ENCODE measurements at places on chromosomes 12 and 14. TPM values are rescaled to one million over a fixed set of nuclear protein-coding genes. Genes with fewer than 3 reads are reported as not detected.

GRCh38 chr14:26338231-26338630 lies 259.6 kb downstream of the NOVA1 start:
- DNase-seq, result no peak

DNA sequence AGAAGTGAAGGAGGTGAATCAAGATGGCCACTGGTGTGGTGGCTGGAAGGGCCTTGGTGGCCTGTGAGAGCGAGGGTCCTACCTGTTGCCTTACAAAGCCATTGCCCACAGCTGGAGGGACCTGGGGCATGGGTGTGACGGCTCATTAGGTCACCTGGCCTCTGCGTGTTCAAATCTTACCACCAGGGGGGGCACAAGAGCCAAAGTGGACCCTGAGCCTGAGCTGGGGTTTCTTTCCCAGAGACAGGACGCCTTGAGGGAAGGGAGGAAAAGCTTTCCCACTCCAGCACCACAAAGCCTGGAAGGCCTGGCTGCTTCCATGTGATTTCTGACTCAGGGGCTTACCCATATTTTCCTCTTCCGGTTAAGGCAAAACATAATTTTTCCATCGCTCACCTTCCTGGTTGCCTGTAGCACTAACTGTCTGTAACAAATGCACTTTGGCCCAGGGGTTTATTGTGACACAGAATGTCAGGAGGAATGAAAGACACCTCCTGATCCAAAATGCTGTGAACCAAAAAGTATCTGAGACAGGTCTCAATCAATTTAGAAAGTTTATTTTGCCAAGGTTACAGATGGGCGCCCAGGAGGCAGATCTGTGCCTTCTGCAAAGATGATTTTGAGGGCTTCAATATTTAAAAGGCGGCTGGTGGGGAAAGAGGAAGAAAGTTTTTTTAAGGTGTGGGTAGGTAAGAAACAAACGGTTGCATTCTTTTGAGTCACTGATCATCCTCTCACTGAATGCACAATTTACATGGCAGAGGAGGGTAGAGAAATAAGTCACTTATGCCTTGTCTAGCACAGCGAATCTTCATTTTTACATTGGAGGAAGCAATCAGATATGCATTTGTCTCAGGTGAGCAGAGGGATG lies 4.3 kb upstream of the CD9 start:
- DNase-seq, result peak; percentile 80

DNA sequence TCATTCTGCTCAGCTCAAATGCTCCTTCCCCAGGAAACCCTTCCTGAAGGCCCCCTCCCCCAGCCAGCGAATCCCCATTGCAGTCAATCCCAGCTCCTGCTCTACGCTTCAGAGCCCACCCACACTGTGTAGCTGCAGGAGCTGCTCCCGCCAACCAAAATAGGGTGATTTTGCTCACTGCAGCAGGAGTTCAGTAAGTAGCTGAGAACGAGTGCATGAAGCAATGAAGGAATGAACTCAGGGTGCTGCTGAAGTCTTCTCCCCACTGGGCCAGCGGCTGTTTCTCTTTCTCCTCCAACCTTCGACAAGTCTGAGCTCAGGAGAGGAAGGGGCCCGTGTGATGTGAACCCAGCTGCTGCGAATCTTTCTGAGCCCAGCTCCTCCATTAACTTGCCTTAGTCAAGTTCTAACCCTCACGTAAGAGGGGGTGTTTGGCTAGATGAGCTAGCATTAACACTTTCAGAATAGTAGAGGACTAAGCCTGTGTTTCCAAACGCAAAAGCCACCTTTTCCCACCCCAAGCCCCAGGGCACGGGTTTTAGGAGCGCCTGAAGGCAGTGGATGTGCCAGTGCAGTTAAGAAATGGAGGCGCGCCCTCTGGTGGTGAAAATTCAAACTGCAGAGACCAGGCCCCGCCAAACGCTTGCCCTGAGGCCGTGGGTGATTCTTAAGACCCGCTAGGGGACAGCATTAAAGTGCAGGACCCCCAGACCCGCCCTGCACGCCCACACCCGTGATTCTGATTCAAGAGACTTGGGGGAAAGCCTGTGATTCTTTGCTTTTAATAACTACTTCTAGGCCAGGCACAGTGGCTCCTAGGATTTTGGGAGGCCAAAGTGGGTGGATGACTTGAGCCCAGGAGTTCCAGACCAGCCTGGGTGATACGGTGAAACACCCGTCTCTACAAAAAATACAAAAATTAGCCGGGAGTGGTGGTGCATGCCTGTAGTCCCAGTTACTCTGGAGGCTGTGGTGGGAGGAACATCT lies 11.9 kb upstream of the SERPINA4 start:
- DNase-seq, result no peak

GRCh38 chr12:102349079-102349478 lies 131.3 kb downstream of the IGF1 start:
- DNase-seq, result no peak

The BCL2L2 gene
- polyA plus RNA-seq, result 38.8 TPM

DNA sequence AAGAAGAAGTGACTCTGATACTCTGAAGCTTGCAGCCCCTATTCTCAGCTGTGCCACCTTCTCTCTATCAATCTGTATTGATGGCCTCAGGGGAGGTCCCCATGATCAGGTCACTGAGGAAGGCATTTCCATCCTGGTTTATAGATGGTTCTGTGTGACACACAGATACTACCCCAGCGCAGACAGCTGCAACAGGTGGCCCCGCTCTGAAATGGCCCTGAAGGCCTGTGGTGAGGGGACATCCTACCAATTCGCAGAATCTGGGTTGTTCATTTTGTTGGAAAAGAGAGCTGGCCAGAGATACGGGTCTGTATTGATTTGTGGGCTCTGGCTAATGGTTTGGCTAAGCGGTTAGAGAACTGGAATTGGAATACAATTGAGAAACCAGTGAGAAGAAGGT lies 21.7 kb downstream of the DLK1 start:
- DNase-seq, result no peak

GRCh38 chr12:14495326-14495725 lies 72.4 kb downstream of the PLBD1 start:
- DNase-seq, result no peak

The PMCH gene
- 0.58 TPM for polyA plus RNA-seq

DNA sequence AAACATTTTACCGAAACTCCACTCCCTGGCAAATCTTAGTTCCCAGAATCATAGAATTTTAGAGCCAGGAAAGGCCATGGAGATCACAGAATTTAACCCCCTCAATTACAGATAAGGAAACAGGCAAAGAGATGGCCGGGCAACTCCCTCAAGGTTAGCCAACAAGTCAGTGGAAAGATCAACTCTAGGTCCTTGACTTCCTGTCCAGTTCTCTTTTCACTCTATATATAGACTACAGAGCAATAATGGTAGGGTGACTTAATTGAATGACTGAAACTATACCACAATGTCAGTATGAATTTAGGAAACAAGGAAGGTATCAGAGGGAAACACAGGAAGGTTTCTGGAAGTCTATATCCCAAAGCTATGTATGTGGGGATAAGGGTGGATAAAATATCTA lies 11.6 kb downstream of the OXA1L start:
- DNase-seq, result no peak

GRCh38 chr12:45730084-45730347 lies 510 bp downstream of the ARID2 start:
- no peak for DNase-seq

DNA sequence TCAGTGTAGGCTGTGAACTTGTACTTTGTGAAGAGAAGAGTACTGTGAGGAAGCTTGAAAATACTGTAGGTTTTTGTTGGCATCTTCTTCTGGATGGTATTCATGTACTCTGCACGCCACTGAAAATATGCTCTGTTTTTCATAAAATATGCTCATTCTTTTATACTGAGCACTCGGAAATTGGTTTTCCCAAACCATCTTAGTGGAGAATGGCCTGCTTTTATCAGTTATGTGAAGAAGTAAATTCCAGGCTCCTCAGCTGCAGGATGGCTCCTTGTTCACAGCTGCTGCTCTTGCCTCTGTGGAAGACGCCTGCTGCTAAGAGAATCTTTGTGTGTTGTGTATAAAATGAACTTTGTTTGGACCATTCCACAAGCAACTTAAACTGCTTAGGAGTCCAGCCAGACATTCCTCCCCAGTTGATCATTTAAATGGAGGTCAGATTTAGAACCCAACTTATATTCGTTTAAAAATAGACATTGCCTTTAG lies 443.5 kb upstream of the RGS6 start:
- no peak for DNase-seq

GRCh38 chr12:14849661-14850060 lies 6.3 kb upstream of the ART4 start:
- no peak for DNase-seq

The FAM181A gene
- not detected for polyA plus RNA-seq

GRCh38 chr12:92363295-92364146 lies 217.9 kb upstream of the BTG1 start:
- DNase-seq, result no peak

The MLXIP gene
- polyA plus RNA-seq, result 25.5 TPM

The SLC8A3 gene
- polyA plus RNA-seq, result 0.57 TPM

The MYH6 gene
- 0.21 TPM for polyA plus RNA-seq

DNA sequence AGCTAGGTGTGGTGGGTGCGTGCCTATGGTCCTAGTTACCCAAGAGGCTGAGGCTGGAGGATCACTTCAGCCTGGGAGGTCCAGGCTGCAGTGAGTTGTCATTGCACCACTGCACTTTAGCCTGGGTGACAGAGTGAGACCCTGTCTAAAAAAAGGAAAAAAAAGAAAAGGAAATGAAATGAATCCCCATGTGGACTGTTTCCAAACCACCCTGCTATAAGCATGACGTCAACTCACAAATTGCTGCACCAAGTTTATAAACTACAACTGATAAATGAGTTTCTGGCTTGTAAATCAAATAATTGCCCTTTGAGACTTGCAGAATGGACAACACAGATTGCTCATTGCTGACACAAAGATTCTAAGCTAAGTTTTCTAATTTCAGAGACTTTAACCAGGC lies 51.0 kb upstream of the STK38L start:
- DNase-seq, result no peak

- DNase-seq, result no peak
Measured at GRCh38 chr14:100653409-100653808, 66.2 kb upstream of the BEGAIN start.

DNA sequence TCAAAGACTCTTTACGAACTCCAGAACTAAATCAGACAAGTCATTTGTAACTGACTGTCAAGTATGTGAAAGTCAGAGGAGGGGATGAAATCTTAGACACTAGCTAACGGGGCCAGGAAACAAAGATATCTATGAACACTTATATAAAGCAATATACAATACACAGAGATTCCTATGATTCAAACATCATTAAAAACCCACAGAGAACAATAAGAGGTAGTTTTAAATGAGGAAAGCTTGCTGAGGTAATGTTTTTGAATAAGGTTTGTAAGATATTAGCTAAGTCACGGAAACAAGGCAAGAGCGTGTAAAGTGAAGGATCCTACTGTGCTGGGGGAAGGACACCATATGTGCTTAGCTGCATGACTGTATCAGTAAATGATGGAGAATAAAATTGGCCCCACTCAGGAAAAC lies 36.7 kb downstream of the SAV1 start:
- DNase-seq, result no peak

DNA sequence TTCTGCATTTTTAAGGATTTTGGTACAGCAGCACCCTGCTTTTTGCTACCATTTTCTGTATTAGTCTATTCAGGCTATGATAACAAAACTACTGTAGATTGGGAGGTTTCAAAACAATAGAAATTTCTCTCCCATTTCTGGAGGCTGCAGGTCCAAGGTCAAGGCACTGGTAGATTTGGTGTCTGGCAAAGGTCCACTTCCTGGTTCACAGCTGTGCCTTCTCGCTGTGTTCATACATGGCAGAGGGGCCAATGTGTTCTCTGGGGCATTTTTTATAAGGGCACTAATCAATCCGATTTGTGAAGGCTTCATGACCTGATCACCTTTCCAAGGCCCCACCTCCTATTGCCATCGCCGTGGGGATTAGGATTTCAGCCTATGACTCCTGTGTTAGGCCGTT lies 268.1 kb upstream of the RTL1 start:
- no peak for DNase-seq
